ENCODE measurements at places on chromosomes 6 and 20.

DNA sequence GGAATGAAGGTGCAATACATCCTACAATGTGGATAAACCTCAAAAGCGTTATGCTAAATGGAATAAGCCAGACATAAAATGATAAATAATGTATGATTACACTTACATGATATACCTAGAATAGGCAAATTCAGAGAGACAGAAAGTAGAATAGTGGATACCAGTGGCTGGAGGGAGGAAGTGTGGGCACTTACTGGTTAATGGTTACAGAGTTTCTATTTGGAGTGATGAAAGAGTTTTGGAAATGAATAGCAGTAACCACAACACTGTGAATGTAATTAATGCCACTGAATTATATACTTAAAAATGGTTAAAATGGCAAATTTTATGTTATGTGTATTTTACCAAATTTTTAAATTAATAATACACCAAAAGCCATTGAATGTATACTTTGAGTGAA lies 71.4 kb upstream of the CST7 start:
- DNase-seq: no peak

DNA sequence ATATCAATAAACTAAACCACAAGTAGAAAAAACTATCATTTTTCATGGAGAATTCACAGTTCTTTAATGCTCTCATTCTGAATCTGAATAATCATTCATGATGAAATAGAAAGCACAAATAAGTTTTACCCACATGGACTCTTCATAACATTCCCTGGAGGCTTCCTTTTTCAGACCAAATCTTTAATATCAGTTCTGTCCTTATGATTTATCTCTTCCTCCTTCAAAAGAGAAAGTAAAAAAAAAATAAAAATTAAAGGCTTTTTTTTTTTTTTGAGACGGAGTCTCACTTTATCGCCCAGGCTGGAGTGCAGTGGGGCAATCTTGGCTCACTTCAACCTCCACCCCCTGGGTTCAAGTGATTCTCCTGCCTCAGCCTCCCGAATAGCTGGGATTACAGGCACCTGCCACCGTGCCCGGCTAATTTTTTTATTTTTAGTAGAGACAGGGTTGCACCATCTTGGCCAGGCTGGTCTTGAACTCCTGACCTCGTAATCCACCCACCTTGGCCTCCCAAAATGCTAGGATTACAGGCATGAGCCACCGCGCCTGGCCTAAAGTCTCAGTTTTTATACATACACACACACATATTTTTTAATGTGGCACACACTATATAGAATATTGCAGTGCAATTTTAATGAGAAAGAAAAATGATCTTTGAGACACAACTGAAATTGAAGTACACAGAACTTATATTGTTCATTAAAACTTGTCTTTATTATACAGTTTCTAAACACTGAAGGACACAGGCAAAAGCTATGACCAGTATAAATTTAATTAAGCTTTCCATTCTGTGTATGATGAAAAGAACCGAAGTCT lies 31.9 kb upstream of the ZNF217 start:
- DNase-seq: no peak

DNA sequence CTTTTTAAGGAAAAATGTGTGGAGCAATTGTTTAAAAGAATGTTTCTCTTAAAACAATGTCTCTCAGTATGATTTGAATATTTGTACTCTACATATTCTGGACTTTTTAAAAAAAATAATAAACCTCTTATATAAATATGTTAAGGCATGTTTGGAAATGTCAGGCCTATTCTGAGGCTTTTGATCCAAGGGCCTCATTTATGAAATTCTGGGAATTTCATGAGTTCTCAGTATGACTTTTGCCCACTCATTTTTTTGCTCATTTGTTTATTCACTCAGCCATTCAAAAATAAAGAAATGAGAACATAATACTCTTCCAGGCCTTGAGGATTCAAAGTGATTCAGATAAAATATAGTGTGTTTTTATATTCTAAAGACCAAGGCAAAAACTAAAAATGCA lies 60.4 kb downstream of the DOK5 start:
- no peak for DNase-seq

DNA sequence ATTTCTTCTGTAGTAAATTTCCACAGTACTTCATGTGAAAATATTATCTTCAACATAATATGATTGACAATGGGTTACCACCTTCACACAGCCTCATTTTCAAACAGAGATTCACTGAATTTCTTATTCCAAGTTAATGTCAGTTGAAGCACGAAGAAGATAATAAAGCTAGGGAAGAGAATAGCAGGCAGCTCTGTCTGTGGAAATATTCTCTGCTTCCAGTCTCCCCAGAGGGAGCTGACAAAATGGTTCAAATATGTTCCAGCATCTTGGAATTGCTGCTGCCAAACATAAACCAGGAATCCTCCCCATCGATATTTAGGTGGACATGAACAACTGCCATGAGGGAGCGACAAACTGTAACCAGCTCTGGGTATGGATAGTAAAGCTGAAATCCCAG lies 224.8 kb downstream of the GJA1 start:
- no peak for DNase-seq

- no peak for DNase-seq
Observed at GRCh38 chr20:8213831-8214587, 81.9 kb downstream of the PLCB1 start.
